Left colon (tissue), 2 donors: ENCODE measurements at places on chromosomes 4 and X.

DNA sequence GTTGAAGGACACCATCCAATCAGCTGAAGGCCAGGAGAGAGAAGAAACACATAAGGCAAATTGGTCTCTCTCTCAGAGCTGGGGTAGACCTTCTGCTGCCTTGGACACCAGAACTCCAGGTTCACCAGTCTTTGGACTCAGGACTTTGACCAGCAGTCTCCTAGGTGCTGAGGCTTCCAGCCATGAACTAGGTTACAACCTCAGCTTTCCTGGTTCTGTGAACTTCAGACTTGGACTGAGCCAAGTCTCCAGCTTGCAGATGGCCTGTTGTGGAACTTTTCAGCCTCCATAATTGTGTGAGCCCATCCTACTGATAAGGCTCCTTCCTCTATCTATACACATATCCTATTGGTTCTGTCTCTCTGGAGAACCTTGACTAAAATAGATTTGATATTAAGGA, 20.6 kb upstream of the BBS12 start:
- DNase-seq: no peak

DNA sequence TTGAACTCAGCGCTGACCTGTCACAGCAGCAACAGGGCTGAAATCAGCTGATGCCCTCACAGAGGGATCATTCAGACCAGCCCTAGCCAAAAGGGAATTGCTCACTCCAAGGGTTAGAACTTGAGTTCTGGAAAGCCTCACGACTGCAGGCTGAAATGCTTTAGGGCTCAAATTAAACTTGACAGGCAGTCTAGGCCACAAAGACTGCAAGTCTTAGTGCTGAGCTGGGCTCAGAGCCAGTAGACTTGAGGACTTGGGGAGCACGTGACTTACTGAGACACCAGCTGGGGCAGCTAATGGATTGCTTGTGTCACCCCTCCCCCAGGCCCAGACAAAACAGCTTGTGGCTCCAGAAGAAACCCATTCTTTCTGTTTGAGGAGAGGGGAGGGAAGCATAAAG, 119.0 kb upstream of the SLC6A14 start:
- DNase-seq: peak; percentile 39

DNA sequence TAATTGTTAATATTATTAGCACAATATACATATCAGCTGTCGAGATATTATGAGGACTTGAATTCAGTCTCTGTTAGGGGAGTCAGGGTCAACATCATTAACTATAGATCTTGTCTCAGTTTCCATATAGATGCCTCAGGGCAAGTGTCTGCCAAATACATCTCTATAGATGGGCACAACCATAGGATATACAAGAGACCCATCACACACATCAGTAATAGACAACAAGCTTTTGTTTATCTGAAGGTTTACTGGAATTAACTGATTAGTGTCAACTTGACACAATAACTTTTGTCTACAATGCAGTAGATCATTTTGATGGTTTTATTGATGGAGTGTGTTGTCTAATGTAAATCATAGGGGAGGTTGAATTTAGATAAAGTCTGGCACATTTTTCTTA, 37.1 kb upstream of the PHOX2B start:
- DNase-seq: no peak

- no peak for DNase-seq
These were observed 243.4 kb downstream of the SCFD2 start for GRCh38 chr4:53122280-53123116.

DNA sequence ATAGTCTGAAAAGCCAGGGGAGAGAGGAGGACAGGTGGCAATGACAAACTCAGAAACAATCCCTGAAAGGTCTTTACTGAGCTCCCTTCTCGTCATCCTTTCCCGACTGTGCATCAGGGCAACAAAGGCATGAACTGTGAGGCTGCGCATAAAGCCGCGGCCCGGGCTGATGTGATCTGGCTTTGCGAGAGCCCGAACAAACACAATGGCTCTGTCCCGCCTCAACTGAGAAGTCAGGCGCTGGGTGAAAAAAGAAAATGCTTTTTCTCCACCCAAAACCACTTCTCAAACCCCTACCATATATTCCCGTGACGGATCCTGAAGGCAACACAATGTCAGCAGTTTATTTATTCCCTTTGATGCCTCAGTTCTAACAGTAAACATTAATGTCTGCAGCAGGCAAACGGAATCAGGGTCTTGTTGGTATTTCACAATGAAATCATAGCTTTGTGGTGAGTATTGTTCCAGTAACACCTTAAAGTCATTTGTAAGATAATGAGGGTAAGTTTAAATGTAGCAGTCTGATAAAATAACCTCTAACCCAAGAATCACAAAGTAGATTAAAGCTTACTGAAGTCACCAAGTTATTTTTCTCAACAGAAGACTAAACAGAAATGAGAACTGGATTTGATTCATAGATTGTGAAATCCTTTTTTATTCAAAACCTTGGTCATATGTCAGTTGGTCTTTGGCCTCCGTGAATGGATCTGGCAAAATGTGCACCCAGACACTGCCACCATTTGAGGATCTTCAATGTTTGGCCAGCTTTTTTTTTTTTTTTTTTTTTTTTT, 67.4 kb downstream of the APBB2 start:
- DNase-seq: no peak

DNA sequence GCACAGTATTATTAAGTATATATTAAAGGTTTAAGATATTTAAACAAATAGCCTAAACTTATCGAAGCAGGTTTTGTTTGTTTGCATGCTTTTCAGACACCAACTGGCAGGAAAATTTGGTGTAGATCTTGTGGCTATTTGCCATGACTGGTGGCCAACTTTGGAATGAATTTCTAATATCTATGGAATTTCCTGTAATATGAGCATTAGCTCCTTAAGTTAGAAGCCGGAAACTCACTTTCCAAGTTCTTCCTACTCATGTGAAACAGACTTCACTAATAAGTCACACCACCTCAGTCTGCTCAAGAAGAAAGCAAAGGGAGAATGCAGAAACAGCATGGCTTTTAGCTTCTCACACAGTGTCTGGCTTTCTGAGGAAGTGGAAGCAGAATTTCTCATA, 563.9 kb downstream of the GRXCR1 start:
- DNase-seq: no peak

- DNase-seq: no peak
These were observed 25.6 kb downstream of the RPA4 start for GRCh38 chrX:96909291-96909690.

DNA sequence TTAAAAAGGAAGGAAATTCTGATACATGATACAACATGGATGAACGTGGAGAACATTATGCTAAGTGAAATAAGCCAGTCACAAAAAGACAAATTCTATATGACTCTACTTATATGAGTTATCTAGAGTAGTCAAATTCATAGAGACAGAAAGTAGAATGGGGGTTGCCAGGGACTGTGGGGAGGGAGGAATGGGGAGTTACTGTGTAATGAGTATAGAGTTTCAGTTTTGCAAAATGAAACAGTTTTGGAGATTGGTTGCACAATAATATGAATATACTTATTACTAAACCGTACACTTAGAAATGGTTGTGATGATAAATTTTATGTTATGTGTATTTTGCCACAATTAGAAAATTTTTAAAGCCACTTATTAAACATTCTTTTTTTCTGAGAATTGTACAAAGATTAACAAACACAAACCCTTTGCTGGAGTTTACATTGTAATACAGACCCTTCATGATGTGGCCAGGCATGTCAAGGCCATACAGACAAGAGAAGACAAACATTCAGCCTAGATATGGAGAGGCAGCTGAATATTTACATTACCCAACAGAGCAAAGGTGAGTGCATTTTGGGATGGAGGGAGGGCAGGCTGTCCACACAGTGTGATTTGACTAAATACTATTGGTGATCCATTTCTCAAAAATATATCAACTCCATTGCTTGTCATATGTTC, 21.2 kb upstream of the GPC3 start:
- DNase-seq: no peak

DNA sequence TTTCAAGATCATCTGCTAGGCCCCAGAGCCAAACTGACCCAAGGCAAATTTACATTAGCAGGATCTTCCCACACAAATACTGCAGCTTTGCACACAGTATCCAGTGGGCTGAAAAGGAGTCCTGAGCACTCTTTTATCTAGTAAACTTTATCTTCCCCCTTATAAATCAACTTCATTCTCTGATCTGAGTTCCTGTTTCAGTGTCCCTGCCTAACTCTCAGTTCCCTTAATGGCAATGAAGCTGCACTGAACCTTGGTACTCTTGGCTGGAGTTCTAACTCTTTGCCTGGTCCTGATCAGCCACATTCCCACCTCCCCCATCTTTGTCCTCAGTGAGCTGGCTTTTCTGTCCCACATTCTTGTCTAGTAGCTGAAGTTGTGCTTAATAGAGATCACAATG, 37.4 kb downstream of the EDA2R start:
- no peak for DNase-seq

DNA sequence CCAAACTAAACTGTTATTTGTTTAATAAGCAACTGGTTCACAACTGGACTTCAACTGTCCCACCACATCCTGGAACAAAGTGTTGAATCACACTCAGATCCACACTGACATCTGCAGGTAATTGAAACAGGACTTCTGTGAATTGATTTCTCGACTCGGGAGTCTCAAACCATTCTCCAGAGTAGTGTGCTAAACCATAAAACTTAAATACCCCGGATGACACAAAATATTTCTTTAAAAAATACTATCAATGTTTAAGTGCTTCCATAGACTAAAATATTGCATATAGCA, 95.4 kb upstream of the PLAC1 start:
- DNase-seq: no peak

DNA sequence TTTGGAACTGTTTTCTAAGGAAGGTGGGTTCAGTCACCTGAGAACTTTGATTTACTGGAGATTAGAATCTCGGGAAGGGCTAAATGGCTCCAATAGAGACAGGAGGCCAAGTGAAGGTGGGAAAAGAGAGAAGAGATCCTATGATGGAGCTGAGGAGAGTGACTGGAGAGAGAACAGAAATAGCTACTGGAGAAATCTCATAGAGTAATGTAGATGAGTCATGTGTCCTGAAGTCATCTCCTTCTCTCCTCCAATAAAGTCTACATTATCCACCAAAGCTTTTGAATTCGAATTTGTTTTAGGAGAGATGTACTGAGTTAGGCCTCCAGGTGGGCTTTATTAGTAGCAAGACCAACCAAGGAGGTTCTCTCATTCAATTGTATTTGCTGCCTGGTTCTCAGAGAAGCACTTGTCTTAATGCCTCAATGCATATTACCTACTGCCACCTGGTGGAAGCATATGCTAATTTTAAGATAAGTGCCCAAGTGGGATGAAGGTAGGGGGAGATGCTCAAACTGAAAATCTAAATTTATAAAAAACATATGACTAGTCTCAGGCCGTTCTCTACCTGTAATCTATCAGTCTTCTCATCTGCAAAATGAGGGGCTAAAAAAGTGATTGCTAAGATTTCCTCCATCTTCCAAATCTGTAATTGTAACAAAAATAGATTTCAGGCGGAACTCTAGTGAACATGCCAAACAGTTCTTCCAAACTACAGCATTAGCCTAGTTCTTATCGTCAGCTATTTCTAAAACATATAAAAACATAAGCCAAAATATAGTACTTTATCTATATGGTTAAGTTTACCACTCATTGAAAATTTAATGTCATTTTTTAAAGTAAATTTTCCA, 24.4 kb downstream of the TXK start:
- DNase-seq: no peak
